ENCODE measurements at places on chromosomes 13 and 19. TPM values are rescaled to one million over a fixed set of nuclear protein-coding genes. Genes with fewer than 3 reads are reported as not detected.

DNA sequence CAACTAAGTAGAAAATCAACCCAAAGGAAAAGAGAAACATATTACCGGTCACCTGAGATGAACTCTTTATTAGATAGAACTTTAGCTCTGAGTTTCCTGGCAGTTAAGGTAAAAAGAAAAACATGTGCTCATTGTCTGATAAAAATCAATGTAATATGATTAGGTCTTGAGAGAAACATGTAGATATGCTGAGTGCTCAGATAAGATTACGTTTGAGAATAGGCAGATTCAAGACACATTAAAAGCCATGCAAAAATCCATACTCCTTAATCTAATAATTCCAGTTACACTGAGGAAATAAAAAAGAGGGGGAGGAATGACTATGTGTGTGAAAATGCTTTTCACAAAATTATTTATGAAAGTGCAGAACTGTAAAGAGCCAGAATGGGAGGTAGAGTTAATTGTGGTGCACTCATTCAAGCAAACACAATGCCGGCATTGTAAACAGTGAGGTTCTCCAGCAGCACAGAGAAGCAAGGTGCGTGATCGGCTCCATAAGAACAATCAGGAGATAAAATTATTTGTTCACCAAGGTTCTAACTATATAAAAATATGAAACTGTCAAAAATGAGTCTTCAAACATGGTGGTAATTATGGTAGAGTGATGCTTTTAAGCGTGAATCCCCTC is 88.8 kb downstream of the MBNL2 start:
- no peak for DNase-seq

DNA sequence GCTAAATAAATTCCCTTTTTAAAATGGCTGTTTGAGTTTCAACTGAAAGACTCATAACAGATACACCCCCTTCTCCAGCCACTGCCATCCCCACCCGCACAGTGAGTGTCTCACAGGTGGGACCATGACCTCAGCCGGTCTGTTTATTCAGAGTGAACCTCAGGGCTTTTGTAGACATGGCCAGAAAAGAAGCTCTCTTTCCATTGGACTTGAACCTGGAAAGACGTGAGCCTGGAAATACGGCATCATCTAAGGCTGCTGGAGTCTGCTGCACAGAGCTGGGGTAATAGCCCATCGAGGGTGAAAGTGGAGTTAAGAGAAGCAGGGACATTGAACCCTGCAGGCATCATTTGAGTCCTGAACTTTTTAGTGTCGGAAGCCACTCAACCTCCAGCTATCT is 15.2 kb upstream of the KPNA3 start:
- no peak for DNase-seq

The CEACAM4 gene
- total RNA-seq = not detected

GRCh38 chr19:18053576-18054219 is 33.0 kb downstream of the IL12RB1 start:
- DNase-seq = peak; percentile 42

DNA sequence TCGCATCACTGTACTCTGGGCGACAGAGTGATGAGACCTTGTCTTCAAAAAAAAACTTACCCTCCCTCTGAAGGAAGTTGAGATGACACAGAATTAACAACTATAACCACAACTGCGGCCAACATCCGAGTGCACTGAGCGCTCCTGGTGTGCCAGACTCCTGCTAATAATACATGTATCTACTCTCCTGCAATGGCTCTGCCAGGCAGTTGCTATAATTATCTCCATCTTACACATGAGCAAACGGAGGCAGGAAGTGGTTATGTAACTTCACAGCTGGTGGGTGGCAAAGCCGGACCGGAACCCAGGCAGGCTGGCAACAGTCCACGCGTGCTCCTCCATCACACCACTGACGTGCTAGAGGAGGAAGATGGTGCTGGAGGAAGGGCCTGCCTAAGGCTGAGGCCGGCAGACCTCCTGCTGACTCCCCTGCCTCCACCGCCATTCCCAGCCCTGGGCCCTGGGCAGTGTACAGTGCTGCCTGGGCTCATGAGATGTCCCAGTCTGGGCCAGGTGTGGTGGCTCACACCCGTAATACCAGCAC is 12.6 kb downstream of the XRCC1 start:
- DNase-seq = peak; percentile 97

GRCh38 chr13:100063906-100064305 is 25.0 kb upstream of the PCCA start:
- no peak for DNase-seq
